Stimulated activated CD8-positive, alpha-beta memory T cell treated with anti-CD3 and anti-CD28 coated beads, Interleukin-2, amount 100 ng/mL, for 48 hours (primary cell): ENCODE measurements at places on chromosomes 6 and 20.

DNA sequence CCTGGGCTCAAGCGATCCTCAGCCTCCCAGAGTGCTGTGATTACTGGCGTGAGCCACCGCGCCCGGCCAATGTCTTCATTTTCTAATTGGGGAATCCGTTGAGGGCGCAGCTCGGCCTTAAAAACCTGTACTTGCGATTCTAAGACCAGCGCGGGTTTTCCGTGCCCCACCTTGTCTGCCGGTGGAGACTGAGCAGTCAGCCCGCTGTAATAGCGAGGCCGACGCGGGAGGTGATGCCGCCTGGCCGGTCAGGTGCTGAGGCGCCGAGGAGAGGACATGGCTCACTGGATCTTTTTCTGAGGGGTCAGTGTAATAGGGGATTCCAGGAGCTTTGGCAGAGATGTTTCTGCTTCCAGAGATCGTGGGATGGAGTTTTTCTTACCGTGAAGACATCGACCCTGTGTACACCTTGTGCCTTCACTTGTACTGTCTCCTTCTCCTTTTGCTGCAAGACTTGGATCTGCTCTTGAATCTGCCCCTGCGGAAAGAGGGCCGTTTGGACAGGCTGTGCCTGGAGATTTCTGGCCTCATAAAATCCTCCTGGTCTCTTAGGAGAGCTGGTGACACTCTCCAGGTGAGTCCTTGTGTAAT is 1.5 kb downstream of the TRIM31 start:
- DNase-seq, result no peak

DNA sequence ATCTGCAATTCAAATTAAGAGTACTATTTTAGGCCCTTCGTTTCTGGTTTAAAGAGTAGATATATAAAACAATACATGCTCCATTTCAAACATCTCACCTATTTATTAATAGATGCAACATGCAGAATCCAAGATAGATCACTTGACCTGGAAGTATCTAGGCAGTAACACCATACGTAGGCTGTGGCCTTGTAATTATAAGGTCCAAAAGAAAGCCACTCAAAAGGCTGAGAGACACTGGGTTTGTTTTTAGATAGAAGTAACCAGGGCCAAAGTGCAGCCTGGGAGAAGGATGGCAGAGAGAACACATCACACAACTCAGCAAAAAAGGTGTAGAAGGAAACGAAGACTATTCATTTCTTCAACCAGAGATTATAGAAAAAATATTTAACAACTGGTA is 8.4 kb upstream of the GFOD1 start:
- no peak for DNase-seq

DNA sequence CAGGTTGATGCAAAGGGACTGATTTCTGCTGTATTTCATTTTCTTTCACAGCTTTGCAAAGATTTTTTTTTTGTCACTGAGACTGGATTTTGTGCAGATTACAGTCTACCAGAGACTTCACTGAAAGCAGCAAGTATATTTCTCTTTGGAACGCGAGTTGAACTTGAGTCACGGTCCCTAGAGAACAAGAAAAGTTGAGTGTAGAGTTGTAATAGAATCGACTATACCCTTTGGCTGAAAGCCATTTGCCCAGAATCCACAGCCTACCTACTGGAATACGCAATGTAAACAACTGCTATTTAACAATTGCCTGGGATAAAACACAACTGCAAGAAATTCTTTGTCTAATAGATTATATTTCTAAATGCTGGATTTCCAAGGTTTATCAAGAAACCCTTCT is 520.6 kb downstream of the HDGFL1 start:
- DNase-seq, result no peak

GRCh38 chr6:112912416-112913101 is 565.4 kb downstream of the RFPL4B start:
- no peak for DNase-seq

GRCh38 chr6:138008791-138009190 is 98.4 kb downstream of the PERP start:
- no peak for DNase-seq

GRCh38 chr6:89547281-89547680 is 91.3 kb downstream of the LYRM2 start:
- DNase-seq, result no peak

DNA sequence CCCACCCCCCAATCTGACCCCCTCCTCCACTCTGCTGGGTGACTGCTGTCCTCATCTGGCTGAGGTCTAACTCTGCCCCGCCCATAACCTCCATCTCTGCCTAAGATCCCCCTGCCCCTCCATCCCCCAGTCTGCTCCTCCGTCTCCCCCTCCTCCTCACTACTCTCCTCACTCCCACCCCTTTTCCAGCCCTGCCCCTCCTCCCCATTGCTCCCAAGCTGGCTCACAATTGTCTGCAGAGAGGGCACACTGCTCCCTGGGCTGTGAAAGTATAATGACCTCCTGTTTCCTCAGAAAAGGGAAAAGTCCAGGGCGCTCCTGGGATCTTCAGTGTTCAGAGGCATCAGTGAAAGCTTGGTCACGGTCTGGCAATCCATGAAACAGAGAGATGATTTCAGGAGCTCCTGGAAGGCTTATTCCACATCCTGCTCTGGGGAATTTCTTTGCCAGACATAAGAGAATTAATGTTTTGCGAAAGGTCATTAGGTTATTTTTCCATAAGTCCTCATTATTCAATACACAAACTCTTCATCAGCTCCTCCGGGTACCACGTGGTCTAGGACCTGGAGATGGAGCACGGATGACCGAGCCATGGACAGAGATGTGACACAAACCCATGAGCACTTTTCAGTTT is 21.5 kb downstream of the CST5 start:
- DNase-seq, result no peak

GRCh38 chr20:57628047-57628961 is 8.1 kb upstream of the ZBP1 start:
- DNase-seq, result no peak

DNA sequence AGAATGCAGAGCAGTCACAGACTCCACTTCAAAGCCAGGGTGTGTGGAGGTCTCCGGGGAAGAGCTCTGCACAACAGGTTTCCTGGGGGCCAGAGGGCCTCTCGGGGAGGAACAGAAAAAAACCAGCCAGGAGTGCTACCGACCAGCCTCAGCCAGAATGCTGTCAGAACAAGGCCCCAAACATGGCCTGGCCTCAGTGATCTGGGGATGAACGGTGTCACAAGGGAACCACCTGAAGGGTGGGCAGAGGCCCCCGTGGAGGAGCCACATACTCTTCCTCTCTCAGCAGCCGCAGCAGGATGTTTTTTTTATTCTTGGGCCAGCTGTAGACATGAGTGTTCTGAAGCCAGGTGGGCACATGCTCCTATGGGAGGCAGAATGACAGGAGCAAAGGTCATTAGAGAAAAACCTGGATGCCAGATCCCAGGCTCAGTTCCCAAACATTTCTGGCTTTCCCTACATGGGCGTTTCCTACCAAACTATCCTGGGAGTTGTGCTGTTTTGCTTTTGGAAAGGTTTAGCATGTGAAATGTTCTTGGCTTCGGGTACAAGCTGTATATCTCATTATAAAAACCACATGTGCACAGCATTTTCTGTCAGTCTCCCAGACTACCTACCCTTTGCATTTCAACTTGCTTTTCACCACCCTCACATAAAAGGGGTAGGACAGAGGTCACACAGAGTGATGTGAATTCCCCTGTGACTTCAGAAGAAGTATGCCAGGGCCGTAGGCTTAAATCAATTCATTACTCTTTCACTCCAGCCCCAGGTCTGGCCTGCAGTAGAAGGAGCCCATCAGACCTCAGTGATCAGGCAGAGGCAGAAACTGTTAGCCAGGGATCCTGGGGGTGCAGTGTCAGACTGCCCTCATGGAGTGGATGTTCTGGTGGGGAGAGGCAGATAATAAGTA is 46.2 kb downstream of the TRAF3IP2 start:
- DNase-seq, result no peak

DNA sequence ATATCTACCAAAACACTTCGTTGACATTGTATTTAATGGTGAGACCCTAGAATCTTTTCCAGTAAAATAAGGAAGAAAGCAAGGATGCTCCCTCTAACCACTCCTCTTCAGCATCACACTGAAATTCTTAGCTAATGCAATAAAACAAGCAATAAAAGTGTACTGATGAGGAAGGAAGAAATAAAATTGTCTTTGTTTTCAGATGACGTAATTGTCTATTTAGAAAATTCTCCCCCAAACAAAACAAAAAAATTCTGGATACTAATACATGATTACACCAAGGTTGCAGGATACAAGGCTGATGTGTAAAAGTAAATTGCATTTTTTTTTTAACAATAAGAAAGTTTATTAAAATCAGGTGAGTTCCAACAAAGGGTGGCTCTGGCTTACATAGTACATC is 205.0 kb upstream of the SSTR4 start:
- DNase-seq, result no peak

DNA sequence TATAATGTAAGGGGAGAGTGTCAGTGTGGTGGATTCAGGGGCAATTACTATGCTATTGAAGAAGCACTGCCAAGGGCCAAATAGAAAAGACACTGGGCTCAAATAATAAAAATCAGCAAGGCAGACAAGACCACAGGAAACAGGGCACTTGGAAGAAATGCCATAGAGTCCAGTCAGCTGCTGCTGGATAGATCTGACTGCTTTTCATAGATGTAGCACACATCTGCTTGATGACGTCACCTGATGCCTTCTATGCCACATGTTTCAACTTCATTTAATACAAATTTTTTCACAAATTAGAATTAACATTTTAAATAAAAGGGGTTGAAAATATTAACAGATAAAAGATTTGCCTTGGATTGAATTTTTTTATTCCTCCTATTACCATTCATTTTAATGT is 23.9 kb upstream of the AHI1 start:
- DNase-seq, result no peak

GRCh38 chr6:20426177-20427082 is 24.8 kb downstream of the E2F3 start:
- DNase-seq, result no peak

DNA sequence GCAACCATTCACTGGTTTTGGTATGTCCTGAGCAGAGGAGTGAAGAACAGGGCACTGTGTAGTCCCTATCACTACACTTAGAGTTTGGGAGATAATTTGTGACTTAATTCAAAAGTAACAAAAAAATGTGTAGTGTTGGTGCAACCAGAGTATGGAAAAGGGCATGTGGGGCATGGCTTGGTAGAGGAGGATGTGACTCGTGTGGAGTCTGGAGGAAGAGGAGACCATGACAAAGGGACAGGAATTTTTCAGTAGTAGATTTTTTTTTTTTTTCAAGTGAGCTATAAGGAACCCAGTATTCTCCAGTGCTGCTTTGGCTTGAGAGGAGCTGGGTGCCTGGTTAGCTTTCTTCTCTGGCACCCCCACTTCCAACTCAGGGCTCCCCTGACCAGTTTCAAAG is 5.1 kb downstream of the MTRES1 start:
- DNase-seq, result no peak

- DNase-seq, result no peak
Observed at GRCh38 chr20:63100174-63100925, 93.6 kb upstream of the BHLHE23 start.

- no peak for DNase-seq
Observed at GRCh38 chr6:32459781-32460424, 20.2 kb downstream of the HLA-DRA start.

- DNase-seq, result no peak
Observed at GRCh38 chr20:818001-818664, 15.4 kb upstream of the FAM110A start.

GRCh38 chr6:20467437-20467836 is 65.8 kb downstream of the E2F3 start:
- no peak for DNase-seq

DNA sequence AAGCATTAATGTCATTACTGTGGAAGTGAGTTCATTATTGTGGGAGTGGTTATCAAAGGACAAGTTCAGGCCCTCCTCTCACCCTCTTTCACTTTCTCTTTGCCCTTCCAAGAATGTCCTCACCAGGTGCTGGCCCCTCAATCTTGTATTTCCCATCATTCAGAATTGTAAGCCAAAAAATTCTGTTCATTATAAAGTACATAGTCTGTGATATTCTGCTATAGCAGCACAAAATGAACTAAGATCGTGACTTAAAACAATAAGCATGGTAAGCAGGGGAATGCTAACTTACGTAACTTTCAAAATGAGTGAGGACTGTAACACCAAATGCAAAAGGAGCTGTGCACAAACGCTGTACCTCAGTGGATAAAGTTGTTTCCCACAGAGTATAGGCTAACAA is 515.7 kb upstream of the BTBD3 start:
- DNase-seq, result no peak

DNA sequence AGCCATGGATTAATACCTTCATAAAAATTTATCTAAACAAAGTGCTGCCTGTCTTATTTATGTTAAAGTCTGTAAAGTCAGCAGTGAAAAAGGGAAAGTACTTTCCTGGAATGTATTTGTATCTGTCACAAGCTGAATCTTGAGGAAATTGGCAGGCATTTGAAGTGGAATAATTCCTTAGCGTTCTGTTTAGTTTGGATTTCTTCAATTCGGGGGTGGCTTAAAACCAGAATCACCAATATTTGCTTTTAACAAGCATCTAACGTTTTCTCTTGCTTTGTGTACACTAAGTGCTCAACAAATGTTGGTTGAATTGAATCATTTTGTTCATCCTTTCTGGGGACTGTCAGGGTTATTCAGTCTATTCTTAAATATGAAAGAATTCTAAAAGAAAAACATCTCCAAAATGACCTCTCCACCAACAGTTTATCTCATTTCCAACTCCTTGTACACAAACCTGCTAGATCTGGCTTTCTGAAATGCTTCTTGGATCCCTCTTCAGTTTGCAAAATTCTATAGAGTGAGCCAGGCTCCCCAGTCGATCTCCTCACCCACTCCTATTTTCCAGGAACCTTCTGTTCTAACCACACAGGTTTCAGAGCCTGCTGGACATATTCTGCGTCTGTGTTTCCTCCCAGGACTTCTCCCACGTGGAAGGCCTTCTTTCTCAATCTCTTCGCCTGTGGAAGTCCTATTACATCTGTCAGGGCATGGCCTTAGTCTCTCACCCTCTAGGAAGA is 2.0 kb upstream of the NPEPL1 start:
- no peak for DNase-seq

DNA sequence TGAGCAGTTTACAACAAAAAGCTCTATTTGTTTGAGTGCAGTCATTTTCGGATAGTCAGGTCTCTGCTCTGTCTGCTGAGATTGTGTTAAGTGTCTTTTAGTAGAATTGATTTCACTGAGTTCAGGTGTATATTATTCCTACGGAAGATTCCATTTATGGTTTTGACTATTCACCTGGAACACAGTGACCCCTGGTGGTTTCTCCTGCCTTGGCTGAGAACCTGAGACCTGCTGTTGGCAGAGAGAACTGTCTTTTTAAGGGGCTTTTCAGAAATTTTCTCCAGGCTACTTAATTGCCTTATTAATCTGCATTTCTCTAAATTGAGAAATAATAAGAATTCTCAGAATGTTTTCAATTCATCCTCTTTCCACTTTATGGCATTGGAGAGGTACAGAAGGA is 508.0 kb downstream of the TBC1D32 start:
- no peak for DNase-seq

DNA sequence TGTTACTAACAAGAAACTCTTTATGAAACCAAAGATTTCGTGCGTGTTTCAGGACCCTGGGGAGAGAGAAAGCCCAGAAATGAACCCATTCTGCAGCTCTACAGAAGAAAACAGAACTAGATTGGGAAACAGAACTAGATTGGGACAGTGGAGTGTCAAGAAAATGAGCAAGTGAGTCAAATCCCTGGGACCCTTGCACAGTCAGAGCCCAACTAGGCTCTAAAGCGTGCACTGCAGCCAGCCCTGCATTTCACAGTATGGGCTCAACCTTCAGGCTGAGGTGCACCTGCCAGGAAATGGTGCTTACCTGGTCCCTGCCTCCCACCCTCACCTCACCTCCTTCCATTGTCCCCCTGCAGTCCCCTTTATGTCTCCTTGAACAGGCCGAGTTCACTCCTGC is 39.7 kb downstream of the BFSP1 start:
- DNase-seq, result no peak

GRCh38 chr6:134047673-134048072 is 4.8 kb downstream of the SLC2A12 start:
- DNase-seq, result no peak
